Epithelial cell of prostate (primary cell): ENCODE measurements at places on chromosomes 1 and 21.

- DNase-seq: no peak
Measured at GRCh38 chr21:17765207-17765606, 53.9 kb downstream of the C21orf91 start.

GRCh38 chr1:86082183-86082582 lies 74.4 kb downstream of the COL24A1 start:
- no peak for DNase-seq

DNA sequence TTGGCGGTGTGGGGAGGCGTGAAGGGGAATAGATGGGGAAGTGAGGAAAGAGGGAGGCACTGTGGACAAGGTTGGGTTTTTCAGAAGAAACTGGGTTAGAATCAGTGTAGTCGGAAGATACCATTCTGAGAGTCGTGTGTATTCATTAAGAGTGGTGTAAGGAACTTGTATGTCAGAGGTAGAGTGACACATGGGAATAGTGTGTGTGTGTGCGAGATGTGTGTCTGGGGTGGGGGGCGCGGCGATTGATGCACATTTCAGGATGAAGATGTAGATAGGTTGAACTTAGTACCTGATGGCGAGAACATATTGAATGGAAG lies 878 bp downstream of the SMG7 start:
- DNase-seq: no peak

DNA sequence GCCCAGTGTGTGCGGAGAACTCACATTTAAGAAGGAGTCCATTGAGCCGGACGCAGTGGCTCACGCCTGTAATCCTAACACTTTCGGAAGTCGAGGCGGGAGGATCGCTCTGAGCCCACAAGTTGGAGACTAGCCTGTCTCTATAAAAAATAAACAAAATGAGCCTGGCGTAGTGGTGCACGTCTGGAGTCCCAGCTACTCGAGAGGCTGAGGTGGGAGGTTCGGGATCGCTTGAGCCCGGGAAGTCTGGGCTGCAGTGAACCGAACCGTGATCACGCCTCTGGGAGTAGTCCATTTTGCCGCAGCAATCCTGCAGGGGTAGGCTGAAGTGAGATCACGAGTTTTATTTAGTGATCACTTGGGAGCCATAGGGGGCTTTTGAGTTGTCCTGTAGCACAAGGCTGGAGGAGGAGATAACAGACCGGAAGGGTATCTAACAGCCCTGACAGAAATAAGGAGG lies 497 bp upstream of the FUCA1 start:
- DNase-seq: no peak

DNA sequence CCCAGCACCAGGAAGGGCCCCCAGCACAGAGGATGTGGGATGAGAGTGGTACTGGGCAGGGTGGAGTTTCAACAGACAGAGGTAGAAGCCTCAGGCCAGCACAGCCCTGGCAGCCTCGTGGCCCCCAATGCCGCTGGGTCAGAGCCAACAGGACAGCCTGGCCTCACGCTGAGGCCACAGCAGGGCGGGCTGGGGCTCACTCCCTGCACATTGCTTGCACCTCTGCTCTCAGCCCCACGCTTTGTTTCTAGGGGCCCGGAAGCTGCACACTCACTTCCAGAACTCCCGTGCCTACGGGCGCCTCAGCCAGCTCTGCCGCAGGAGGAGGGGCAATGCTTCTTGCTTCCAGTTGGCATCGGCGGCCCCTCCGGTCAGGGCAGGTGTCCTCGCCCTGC lies 72.9 kb downstream of the SIK1 start:
- no peak for DNase-seq

GRCh38 chr1:1782399-1783221 lies 4.3 kb upstream of the NADK start:
- DNase-seq: no peak

DNA sequence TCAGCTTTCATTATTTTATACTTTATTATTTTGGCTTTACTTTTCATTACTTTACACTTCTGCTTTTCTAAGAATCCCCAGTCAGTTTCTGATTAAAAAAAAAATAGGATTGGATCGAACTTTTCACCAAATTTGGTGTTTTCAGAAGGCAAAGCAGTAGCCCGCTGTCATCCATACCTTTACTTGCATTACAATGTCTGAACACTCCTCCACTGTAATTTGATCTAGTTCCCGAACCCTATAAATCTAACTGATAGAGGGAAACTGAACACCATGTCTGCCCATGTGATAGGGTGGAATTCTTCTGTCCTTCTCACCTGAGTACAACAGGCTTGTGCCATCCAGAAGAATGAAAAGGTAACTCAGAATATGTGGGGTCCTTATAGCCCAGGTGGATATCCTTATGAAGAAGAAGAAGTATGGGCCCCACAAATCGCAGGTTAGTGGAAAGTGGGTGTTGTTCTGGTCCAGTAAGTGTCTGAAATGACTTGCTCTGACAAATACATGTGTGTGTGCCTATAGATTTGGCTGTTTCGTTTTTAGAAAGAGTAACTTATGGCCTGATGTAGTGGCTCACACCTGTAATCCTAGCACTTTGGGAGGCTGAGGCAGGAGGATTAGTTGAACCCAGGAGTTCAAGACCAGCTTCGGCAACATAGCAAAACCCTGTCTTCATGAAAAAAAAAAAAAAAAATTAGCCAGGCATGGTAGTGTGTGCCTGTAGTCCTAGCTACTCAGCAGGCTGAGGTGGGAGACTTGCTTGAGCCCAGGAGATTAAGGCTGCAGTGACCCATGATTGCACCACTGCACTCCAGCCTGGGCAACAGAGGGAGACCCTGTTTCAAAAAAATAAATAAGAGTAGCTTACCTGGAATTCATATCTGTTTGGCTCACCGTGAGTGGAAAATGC lies 26.6 kb upstream of the CDC14A start:
- DNase-seq: no peak

GRCh38 chr1:192879406-192879805 lies 70.6 kb downstream of the RGS2 start:
- DNase-seq: no peak

DNA sequence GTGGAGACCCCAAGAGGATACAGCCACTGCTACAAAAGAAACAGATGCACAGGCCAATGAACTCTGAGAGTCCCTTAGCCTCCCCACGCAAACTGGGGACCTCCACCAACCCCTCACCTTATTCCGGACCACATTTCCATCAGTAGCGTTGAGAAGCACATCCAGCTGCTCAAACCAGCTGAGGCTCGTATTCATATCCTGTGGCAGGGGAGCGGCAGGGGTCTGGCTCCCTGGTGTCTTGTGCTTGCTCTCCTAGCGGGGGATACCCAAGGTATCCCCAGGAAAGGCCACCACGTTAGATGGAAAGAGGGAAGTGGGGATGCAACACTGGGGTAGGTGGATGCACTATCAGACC lies 481 bp downstream of the CCDC163 start:
- no peak for DNase-seq

DNA sequence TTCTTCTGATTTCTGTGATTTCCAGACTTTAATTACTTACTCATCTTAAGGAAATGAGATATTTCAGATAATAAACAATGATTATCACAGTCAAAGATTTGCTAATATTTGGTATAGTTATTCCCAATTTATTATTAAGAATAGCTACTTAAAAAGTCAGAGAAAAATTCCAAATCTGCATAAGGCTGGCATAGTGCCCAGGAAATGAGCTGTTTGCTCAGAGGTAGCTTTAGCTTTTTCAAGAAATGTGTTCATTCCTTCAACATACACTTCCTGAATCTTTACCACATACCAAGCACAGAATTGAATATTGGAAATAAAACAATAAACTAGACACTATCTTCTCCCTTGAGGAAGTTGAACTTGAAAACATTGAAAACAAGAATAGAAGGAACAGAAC lies 44.3 kb upstream of the KCNK1 start:
- DNase-seq: no peak

DNA sequence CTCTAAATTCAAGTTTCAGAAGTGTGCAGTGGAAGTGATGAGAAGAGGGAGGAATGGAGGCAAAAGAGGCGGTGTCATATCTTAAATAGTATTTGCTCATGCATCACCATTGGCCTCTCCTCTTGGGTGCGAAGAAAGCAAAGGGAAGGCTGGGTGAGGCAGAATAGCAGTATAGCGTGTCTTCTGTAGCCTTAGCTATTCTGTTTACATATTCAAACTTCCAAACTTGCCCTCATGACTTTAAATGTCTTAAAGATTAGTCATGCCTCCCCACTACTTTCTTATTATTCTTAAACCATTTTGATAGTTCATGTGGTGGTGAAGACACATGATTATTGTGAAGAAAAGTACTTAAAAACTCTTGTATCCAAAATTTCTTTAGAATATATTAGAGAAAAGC lies 104.6 kb upstream of the TENT5C start:
- no peak for DNase-seq

- no peak for DNase-seq
Measured at GRCh38 chr1:36320767-36321118, 2.7 kb downstream of the EVA1B start.

DNA sequence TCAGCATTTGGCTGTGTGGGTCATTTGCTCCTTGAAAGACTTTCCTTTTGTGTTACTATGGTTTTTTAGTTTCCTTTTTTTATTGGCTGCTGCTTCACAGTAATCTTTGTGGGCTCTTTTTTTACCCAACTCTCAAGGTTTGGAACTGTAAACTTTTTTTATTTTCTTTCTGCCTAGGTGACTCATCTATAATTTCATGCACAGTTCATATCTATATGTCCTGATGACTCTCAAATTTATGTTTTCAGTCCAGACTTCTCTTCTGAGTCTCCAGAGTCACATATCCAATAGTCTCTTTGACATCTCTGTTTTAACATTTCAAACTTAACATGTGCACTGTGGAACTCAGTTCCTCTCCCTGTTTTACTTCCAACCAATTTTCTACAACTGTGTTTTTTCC lies 83.4 kb downstream of the ATF6 start:
- no peak for DNase-seq

GRCh38 chr1:64963466-64963865 lies 2.9 kb downstream of the JAK1 start:
- no peak for DNase-seq

DNA sequence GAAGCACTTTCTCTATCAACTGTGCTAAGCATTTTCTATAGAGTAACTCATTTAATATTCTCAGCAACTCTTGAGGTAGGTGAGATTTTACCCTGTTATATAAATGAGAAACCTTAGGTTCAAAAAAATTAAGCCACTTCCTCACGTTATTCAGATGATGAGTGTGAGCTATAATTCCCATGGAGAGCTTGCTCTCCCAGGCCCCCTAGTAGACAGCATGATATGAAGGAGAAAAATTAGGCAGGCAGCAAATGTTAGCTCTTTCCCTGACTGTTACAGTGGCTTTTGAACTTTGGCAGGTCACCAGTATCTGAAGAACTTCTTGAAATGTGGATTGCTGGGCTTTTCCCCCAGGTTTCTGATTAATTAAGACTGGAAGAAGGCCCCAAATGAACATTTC lies 753.1 kb downstream of the NCAM2 start:
- DNase-seq: no peak

DNA sequence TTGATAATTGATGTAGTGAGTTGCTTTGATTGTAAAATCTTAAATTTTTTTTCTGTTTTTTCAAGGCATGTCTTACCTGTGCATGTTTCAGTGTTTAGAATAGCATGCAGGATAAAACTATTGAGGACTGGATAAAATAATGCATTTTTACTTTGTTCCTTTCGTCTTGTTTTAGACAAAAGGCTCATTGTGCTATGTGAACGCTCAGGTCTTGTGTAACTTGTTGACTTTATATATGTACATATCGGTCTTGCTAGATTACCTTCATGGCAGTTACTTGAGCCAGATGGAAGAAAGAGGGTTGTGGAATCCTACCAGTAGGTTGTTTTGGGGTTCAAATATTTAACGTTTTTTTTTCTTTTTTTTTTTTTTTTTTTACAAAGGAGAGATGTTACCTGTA lies 7.0 kb downstream of the NFIA start:
- no peak for DNase-seq

- DNase-seq: no peak
Measured at GRCh38 chr1:114552106-114552639, 29.2 kb downstream of the BCAS2 start.

GRCh38 chr1:92051948-92052347 lies 22.2 kb downstream of the EPHX4 start:
- DNase-seq: no peak

GRCh38 chr1:8390707-8391106 lies 72.8 kb downstream of the SLC45A1 start:
- DNase-seq: no peak

- DNase-seq: no peak
Measured at GRCh38 chr1:10941891-10942541, 70.4 kb upstream of the TARDBP start.

GRCh38 chr1:241447031-241447644 lies 72.4 kb downstream of the FH start:
- DNase-seq: no peak

- DNase-seq: no peak
Measured at GRCh38 chr1:108824051-108824450, 32.8 kb downstream of the AKNAD1 start.

- no peak for DNase-seq
Measured at GRCh38 chr1:223831755-223832636, 13.8 kb downstream of the TP53BP2 start.

- no peak for DNase-seq
Measured at GRCh38 chr1:9319789-9320519, 27.3 kb downstream of the SPSB1 start.

DNA sequence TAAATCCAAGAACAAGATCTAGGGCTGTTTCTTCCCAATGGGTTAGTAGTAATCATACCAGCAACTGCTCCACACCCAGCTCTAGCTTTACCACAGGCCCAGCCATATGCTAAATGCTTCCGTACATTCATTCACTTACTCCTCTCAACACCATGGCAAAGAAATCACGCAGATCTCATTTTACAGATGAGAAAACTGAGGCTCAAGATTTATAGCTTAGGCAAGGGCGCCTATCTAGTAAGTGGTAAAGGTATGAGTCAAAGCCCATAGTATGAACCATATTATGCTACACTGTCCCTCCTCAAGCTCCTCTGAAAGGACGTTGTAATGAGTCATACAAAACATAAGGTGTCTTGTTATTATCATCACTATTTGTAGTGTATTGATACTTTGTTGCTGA lies 82.2 kb downstream of the NIBAN1 start:
- DNase-seq: no peak

- DNase-seq: no peak
Measured at GRCh38 chr1:162217706-162218105, 148.2 kb downstream of the NOS1AP start.

DNA sequence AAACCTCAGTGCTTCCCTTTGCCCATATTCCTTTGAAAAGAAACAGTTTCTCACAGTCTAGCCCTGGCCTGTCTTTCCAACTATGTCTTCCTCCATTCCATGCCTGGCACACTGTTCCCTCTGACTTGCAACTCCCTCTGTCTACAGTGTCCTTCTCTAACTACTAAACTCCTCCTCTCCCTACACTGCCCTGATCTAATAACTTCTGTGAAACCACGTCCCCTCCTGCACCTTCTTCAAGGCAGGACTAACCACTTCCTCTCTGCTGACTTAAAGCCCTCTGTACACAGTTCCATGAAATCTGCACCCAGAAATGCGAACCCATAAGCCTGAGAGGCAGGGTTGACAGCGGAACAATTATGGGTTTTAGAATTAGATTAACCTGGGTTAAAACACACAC lies 62.2 kb upstream of the ATP1B1 start:
- DNase-seq: no peak

- no peak for DNase-seq
Measured at GRCh38 chr1:43238085-43238484, 31.7 kb upstream of the TMEM125 start.

GRCh38 chr1:167904652-167905130 lies 9.2 kb downstream of the ADCY10 start:
- no peak for DNase-seq

- no peak for DNase-seq
Measured at GRCh38 chr1:212207822-212208520, 77.2 kb upstream of the PPP2R5A start.
